ENCODE measurements at places on chromosomes 16 and 17.

DNA sequence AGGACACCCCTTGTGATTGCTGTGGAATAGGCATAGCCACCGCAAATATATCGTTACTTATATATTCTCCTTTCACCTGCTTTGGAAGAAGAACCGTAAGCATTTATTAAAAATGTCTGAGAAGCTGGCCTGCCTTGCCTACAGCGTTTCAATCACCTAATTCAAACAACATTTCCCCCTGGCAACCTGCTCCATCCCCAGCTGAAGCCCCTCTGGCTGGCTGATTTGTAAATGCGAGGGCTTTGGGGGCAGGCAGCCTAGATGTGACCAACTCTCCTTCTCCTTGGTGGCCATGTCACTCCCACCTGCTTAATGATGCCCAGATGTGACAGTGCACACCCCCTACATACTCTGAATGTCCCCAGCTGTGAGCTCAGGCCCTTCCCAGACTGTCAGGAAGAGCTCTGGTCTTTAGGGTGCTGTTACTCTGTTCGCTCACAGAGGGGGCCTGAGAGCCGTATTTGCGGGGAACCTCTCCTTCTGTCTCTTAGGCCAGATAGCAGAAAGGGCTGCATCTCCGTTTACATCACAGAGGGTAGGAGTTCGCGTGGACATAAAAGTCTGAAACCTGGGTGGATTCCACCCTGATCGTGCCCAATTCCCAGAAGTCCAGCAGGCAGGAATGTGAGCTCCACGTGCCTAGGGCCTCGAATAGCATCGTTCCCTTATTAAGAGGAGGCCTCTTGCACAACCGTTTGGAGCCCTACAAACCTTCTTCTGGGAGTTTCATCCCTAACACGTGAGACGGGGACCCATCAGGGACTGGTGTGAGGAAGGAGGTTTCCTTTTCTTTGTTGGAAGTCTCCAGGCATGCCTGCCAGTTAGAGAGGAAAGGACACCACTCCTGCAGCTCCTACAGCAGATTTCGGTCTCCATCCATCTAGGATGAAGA is 2.4 kb upstream of the SDK2 start:
- H3K36me3 ChIP-seq: no peaks in the 10 kb centered on the region
- DNase-seq: no peak
- no peaks in the 10 kb centered on the region for H3K4me1 ChIP-seq

DNA sequence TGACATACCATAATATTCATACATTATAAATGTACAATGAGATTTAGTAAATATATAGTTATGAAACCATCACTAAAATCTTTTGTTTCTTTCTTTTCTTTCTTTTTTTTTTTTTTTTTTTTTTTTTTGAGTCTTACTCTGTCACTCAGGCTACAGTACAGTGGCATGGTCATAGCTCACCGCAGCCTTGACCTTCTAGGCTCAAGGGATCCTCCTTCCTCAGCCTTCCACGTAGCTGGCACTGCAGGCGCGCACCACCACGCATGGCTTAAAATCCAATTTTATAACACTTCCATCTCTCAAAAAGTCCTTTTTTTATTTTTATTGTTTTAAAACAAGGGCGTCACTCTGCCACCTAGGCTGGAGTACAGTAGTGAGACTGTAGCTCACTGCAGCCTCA is 41.1 kb downstream of the ZNRF1 start:
- no peaks in the 10 kb centered on the region for H3K36me3 ChIP-seq
- no peaks in the 10 kb centered on the region for H3K4me1 ChIP-seq
- no peaks in the 10 kb centered on the region for H3K27me3 ChIP-seq
- no peak overlapping the region for H3K27ac ChIP-seq
- H3K4me3 ChIP-seq: no peak overlapping the region

GRCh38 chr17:28173801-28174200 is 131.3 kb downstream of the NLK start:
- no peaks in the 10 kb centered on the region for H3K36me3 ChIP-seq
- no peaks in the 10 kb centered on the region for H3K4me1 ChIP-seq
- DNase-seq: no peak
- H3K4me3 ChIP-seq: no peak overlapping the region
- H3K27me3 ChIP-seq: no peaks in the 10 kb centered on the region

DNA sequence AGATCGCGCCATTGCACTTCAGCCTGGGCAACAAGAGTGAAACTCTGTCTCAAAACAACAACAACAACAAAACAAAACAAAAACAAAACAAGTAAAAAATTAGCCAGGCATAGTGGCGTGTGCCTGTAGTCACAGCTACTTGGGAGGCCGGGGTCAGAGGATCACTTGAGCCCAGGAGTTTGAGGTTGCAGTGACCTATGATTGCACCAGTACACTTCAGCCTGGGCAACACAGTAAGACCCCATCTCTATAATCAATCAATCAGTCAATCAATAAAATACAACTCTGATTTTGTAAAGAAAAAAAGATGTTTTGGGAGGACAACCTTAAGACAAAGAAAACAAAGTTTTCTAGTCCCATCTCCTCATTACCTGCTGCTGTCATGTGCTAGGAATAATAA is 51.9 kb downstream of the MARCHF10 start:
- no peaks in the 10 kb centered on the region for H3K4me1 ChIP-seq
- H3K27ac ChIP-seq: no peak overlapping the region

GRCh38 chr16:29645694-29646187 is 17.3 kb upstream of the SPN start:
- H3K4me1 ChIP-seq: no peaks in the 10 kb centered on the region
- H3K27me3 ChIP-seq: no peaks in the 10 kb centered on the region
- no peak overlapping the region for H3K4me3 ChIP-seq
- H3K36me3 ChIP-seq: no peaks in the 10 kb centered on the region
- DNase-seq: peak; percentile 25

GRCh38 chr17:43410557-43411368 is 12.0 kb downstream of the ARL4D start:
- H3K27me3 ChIP-seq: peaks cover 69% of the 10 kb centered on the region
- H3K27ac ChIP-seq: no peak overlapping the region
- H3K4me1 ChIP-seq: no peaks in the 10 kb centered on the region
- no peaks in the 10 kb centered on the region for H3K36me3 ChIP-seq

GRCh38 chr17:82713071-82713723 is 3.3 kb upstream of the FN3KRP start:
- no peak overlapping the region for H3K4me3 ChIP-seq
- no peaks in the 10 kb centered on the region for H3K27me3 ChIP-seq
- H3K27ac ChIP-seq: no peak overlapping the region
- H3K4me1 ChIP-seq: peaks cover 6% of the 10 kb centered on the region

GRCh38 chr17:4948931-4949320 is 596 bp upstream of the PFN1 start:
- H3K27ac ChIP-seq: peak overlapping the region; percentile 100
- H3K27me3 ChIP-seq: no peaks in the 10 kb centered on the region

GRCh38 chr16:88688013-88688778 is 1.9 kb upstream of the SNAI3 start:
- no peaks in the 10 kb centered on the region for H3K36me3 ChIP-seq
- no peak for DNase-seq
- H3K27me3 ChIP-seq: no peaks in the 10 kb centered on the region
- no peak overlapping the region for H3K27ac ChIP-seq

- DNase-seq: no peak
- H3K4me3 ChIP-seq: no peak overlapping the region
- no peak overlapping the region for H3K27ac ChIP-seq
- no peaks in the 10 kb centered on the region for H3K27me3 ChIP-seq
These were observed 140.0 kb upstream of the IRX6 start for GRCh38 chr16:55184052-55184451.

DNA sequence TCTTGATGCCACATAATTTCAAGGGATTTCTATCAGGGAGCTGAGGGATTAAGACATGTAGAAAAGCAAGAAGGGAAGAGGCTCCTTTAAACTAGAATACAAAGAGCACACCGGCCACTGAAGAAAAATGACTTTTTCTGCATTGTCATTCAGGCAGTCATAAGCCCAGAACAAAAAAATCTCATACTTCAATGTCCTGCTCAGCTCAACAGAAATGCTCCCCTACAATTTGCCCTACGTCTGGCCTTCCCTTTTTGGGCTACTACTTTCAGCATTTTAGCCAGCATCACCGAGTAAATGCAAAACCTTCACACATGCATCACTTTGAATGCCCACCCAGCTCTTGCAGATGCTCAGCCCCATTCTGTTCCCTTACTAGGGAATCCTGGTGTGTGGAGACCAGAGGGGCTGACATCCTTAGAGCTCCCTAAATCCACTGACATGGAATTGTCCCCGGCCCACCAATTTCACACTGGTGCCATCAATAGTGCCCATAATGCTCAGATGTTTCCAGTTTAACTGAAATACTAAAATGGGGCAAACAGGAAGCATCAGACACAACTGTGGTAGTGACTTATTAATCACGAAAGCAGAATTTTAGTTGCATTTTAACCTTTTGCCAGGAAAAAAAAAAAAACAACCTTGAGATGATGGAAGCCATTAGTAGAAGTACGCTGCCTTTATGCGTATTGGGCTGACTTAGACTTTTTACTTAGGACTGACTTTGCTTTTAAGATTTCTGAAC is 2.7 kb downstream of the MAP3K14 start:
- H3K36me3 ChIP-seq: no peaks in the 10 kb centered on the region
- H3K4me3 ChIP-seq: peak overlapping the region; percentile 68
- peak overlapping the region; percentile 93 for H3K27ac ChIP-seq
- H3K27me3 ChIP-seq: no peaks in the 10 kb centered on the region
- peaks cover 50% of the 10 kb centered on the region for H3K4me1 ChIP-seq

DNA sequence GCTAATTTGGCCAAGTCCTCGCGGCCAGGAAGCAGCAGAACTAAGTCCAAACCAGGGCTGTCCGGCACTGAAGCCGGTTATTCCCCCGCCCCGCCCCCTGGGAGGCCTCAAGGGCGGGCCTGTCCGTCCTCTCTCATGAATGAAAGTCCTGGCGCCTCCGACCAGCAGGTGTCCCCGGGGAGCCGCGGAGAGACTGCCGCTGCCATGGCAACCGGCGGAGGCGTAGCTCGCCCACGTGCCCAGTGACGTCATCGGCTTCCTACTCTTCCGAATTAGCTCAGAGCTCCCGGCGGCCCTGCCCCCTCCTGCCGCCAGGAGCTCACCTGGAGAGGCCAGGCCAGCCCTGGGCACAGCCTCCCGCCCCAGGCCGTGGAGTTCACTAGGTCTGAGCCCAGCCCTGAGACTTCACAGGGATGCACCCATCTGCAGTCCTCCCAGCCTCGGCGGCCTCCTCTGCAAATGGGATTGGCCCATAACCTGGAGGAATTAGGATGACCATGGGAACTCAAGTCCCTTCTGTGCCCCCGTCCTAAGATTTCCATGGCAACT is 1.3 kb downstream of the SPATA2L start:
- H3K27ac ChIP-seq: peak overlapping the region; percentile 86
- 0 out of 2 replicates have a peak, but pooled peaks cover 3% of the 10 kb centered on the region for H3K4me1 ChIP-seq
- H3K4me3 ChIP-seq: peak overlapping the region; percentile 62

DNA sequence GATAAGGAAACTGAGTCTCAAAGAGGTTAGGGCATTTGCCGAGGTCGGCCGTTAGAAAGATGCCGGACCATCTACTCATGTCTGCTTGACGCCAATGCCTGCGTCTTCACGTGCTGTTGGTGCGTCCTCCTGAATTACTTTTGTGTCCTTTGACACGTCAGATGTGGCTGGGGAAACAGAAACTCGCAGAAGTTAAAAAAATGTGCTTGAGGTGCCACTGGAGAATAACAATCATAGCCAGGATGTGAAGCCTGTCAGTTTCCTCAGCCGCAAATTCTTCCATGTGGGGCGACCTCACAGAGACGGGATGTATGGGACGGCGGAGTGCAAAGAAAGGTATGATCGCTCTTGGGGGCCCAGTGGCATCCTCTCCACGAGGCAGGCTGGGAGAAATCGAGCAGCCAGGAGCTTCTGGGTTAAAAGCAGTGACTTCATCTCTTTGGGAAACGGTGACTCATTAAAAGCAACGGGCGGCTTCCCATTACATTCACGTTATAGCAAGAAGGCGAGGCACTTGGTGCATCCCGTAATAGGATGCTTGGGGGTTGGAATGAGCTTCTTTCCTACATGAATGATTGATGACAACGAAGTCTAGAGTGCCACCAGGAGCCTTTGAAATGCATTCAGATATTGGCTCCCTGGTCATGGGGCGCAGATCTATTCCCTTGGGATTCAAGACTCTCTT is 67.8 kb downstream of the BMERB1 start:
- no peak overlapping the region for H3K4me3 ChIP-seq
- H3K27me3 ChIP-seq: no peaks in the 10 kb centered on the region
- H3K27ac ChIP-seq: no peak overlapping the region
- H3K4me1 ChIP-seq: no peaks in the 10 kb centered on the region
- DNase-seq: no peak

All from MM.1S (cell line).